ENCODE measurements at places on chromosomes 5 and 9. TPM values are rescaled to one million over a fixed set of nuclear protein-coding genes. Genes with fewer than 3 reads are reported as not detected.

RNF38 gene
- total RNA-seq: 27.6 TPM

OLFM1 gene
- total RNA-seq: 0.96 TPM

SPINK13 gene
- not detected for total RNA-seq

PFN3 gene
- total RNA-seq: not detected

ANKRD18B gene
- 3.8 TPM for total RNA-seq

ALG2 gene
- total RNA-seq: 54.1 TPM

SLC46A2 gene
- not detected for total RNA-seq

MLANA gene
- total RNA-seq: not detected

MAP1B gene
- 136 TPM for total RNA-seq

WNT8A gene
- not detected for total RNA-seq

SPATA31E1 gene
- not detected for total RNA-seq

INSL6 gene
- not detected for total RNA-seq

Measured in kidney epithelial cell (primary cell).